ENCODE measurements at places on chromosomes 11 and 22. TPM values are rescaled to one million over a fixed set of nuclear protein-coding genes. Genes with fewer than 3 reads are reported as not detected.
A peak's percentile ranks its signal among the peaks of the same experiment; 100 is the strongest.

The DDX25 gene
- total RNA-seq: not detected

GRCh38 chr11:132278801-132279574 lies 908.6 kb downstream of the NTM start:
- no peaks in the 10 kb centered on the region for H3K36me3 ChIP-seq
- H3K27me3 ChIP-seq: no peaks in the 10 kb centered on the region
- no peak overlapping the region for H3K4me3 ChIP-seq
- no peak overlapping the region for H3K27ac ChIP-seq

DNA sequence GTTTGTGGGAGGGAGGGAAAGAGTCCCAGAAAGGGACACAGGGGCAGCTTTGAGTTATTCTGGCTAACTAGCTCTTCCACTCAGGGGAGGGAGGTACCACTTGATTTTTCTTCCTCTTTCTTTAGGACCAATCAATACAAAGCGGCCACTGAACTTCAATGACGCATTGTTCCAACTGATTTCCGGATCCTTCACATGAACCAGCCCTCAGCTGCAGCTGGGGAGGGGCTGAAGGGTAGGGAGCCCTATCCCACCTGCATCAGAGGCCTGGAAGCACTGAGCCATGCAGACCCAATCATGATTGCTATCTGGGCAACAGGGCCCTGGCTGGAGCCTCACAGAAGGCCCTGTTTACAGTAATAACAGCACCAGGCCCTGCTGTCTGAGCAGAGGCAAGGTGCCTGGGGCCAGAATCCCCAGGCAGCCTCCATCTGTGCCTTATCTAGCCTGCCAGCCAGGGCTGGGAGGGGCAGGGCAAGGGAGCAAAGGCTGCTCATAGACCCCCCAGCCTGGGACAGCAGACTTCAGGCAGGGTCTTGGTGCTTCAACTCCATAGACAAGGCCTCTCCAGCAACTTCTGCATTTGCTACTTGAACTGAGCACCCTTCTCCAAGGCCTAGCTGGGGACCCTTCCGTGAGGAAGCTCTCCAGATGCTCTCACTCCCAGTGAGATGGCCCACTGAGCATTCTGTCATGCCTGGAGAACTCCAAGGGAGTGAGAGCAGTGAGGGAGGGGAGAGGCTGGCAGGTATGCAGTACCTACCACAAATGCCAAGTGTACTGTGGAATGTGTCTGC lies 22.5 kb downstream of the CLPB start:
- peak overlapping the region; percentile 85 for H3K27ac ChIP-seq
- peaks cover 35% of the 10 kb centered on the region for H3K4me1 ChIP-seq
- no peak for DNase-seq
- no peaks in the 10 kb centered on the region for H3K36me3 ChIP-seq

The ENTHD1 gene
- total RNA-seq: not detected

GRCh38 chr11:86034710-86035109 lies 34.2 kb downstream of the PICALM start:
- H3K36me3 ChIP-seq: peaks cover 15% of the 10 kb centered on the region
- peaks cover 48% of the 10 kb centered on the region for H3K4me1 ChIP-seq

DNA sequence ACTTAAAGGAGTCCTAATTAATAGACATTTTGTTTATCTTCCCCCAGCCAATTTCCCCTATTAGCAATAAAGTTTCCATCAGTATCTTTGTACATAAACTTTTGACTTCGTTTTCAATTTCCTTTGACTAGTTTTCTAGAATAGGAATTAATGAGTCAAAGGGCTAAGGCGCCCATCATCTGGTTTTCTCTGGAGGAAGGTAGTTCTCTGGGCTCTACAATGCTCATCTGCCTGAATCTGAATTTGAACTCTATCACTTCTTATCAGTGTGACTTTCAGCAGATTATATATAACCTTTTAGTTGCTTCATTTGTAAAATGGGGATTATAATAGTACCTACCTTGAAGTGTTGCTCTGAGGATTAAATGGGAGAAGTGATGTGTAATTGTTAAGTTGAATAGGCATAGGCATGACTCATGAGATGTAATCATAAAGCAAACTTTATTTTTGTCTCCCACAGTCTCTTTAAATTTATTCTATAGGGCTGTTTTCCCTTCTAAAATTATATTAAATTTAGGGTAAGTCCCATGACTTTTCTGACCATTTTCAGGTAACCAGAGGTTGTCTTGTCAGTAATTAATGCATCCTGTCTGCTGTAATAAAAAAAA lies 5.8 kb upstream of the TUB start:
- no peak overlapping the region for H3K4me3 ChIP-seq
- no peaks in the 10 kb centered on the region for H3K4me1 ChIP-seq
- H3K27me3 ChIP-seq: peaks cover 3% of the 10 kb centered on the region
- H3K36me3 ChIP-seq: no peaks in the 10 kb centered on the region
- DNase-seq: no peak

The NEFH gene
- 1.0 TPM for total RNA-seq

GRCh38 chr11:120971825-120972224 lies 52.1 kb upstream of the TBCEL start:
- H3K36me3 ChIP-seq: no peaks in the 10 kb centered on the region
- no peak overlapping the region for H3K4me3 ChIP-seq
- H3K4me1 ChIP-seq: no peaks in the 10 kb centered on the region

The FIBIN gene
- total RNA-seq: 27.8 TPM

- no peak overlapping the region for H3K27ac ChIP-seq
- no peak for DNase-seq
- no peaks in the 10 kb centered on the region for H3K27me3 ChIP-seq
- no peak overlapping the region for H3K4me3 ChIP-seq
- H3K36me3 ChIP-seq: peaks cover 88% of the 10 kb centered on the region
These were observed 29.2 kb downstream of the USP35 start for GRCh38 chr11:78217650-78218541.

The OR2D3 gene
- total RNA-seq: not detected

- no peaks in the 10 kb centered on the region for H3K27me3 ChIP-seq
- H3K4me3 ChIP-seq: no peak overlapping the region
- H3K27ac ChIP-seq: no peak overlapping the region
- peaks cover 5% of the 10 kb centered on the region for H3K36me3 ChIP-seq
These were observed 25.4 kb downstream of the CREB3L1 start for GRCh38 chr11:46302866-46303265.

The SCGB1D2 gene
- not detected for total RNA-seq

- H3K4me3 ChIP-seq: no peak overlapping the region
- DNase-seq: peak; percentile 67
- peaks cover 35% of the 10 kb centered on the region for H3K4me1 ChIP-seq
- H3K27ac ChIP-seq: no peak overlapping the region
- H3K27me3 ChIP-seq: no peaks in the 10 kb centered on the region
These were observed 7.6 kb downstream of the YDJC start for GRCh38 chr22:21622011-21622918.

DNA sequence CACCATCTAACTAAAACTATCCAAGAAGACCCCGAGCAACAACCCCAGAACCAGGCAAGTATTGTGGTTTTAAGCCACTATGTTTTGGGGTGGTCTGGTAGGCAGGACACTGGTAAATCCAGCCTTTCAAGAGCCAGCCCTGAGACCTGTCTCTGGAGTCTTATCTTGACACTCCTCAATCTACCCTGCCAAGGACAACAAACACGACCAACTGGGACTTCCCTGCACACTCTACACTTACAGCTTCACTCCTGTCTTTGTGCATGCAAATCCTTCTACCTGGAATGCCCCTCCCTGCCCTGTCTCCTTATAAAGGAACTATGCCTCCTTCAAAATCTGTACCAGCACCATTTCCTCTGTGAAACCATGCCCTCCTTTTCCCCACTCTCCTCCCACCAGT lies 107.3 kb downstream of the RPL27A start:
- no peak overlapping the region for H3K27ac ChIP-seq
- H3K4me1 ChIP-seq: peaks cover 38% of the 10 kb centered on the region
- no peak overlapping the region for H3K4me3 ChIP-seq
- H3K27me3 ChIP-seq: no peaks in the 10 kb centered on the region

GRCh38 chr11:30705913-30706675 lies 119.9 kb upstream of the MPPED2 start:
- H3K27me3 ChIP-seq: no peaks in the 10 kb centered on the region
- no peaks in the 10 kb centered on the region for H3K36me3 ChIP-seq
- H3K4me1 ChIP-seq: no peaks in the 10 kb centered on the region
- no peak overlapping the region for H3K4me3 ChIP-seq
- no peak for DNase-seq

The RAB38 gene
- total RNA-seq: 10.9 TPM

DNA sequence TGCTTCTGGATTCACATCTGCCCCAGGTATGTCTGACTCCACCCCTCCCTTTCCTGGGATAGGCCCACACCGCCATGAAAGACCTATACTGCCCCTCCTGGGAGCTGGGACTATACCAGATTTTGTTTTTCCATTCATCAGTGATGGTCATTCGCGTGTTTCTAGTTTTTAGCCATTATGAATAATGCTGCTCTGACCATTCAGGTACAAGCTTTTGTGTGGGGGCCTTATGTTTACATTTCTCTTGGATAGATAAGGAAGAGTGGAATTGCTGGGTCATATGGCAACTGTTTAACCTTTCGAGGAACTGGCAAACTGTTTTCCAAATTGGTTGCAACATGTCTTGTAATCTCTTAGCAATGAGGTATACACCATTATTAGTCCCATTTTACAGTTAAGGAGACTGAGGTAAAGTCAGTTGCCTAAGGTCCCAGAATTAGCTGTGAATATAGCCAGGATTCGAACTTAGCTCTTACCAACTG lies 1.2 kb upstream of the TBC1D10A start:
- peak overlapping the region; percentile 90 for H3K27ac ChIP-seq
- no peak overlapping the region for H3K4me3 ChIP-seq
- H3K4me1 ChIP-seq: peaks cover 43% of the 10 kb centered on the region
- no peaks in the 10 kb centered on the region for H3K27me3 ChIP-seq

- H3K36me3 ChIP-seq: peaks cover 31% of the 10 kb centered on the region
- peak overlapping the region; percentile 91 for H3K4me3 ChIP-seq
- peaks cover 33% of the 10 kb centered on the region for H3K4me1 ChIP-seq
These were observed 908 bp downstream of the PLCB3 start for GRCh38 chr11:64252003-64252872.

GRCh38 chr11:76228875-76229149 lies 22.5 kb upstream of the WNT11 start:
- H3K27me3 ChIP-seq: no peaks in the 10 kb centered on the region
- H3K27ac ChIP-seq: no peak overlapping the region
- no peak overlapping the region for H3K4me3 ChIP-seq
- H3K36me3 ChIP-seq: no peaks in the 10 kb centered on the region
- H3K4me1 ChIP-seq: peaks cover 3% of the 10 kb centered on the region

The ALG8 gene
- 32.6 TPM for total RNA-seq

GRCh38 chr22:27885977-27886842 lies 32.8 kb downstream of the PITPNB start:
- H3K36me3 ChIP-seq: peaks cover 64% of the 10 kb centered on the region
- peak overlapping the region; percentile 56 for H3K27ac ChIP-seq
- peaks cover 51% of the 10 kb centered on the region for H3K4me1 ChIP-seq
- no peaks in the 10 kb centered on the region for H3K27me3 ChIP-seq
- no peak for DNase-seq

DNA sequence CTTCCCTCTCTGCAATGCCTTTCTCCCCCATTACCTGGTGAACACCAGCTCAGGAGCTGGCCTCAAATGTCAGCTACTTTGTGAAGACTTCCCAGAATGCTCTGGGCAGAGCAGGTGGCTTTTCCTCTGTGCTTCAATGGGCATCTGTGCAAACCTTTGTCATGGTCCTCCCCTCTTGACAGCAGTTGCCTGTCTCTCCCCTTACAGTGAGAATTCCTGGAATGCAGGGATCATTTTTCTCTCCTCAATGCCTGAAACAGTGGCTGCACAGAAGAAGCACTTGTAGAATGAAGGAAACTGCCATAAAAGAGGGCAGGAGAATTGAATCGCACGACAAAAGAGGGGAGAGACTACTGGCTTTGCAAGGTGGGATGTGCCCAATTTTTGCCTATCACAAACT lies 92.8 kb upstream of the NARS2 start:
- H3K4me3 ChIP-seq: no peak overlapping the region
- no peak for DNase-seq
- H3K4me1 ChIP-seq: no peaks in the 10 kb centered on the region
- H3K27ac ChIP-seq: no peak overlapping the region
- H3K27me3 ChIP-seq: no peaks in the 10 kb centered on the region

The DCHS1 gene
- 23.2 TPM for total RNA-seq

- no peaks in the 10 kb centered on the region for H3K27me3 ChIP-seq
- no peak overlapping the region for H3K27ac ChIP-seq
- no peak overlapping the region for H3K4me3 ChIP-seq
- H3K36me3 ChIP-seq: no peaks in the 10 kb centered on the region
These were observed 54.5 kb downstream of the TRIM44 start for GRCh38 chr11:35717043-35717442.

DNA sequence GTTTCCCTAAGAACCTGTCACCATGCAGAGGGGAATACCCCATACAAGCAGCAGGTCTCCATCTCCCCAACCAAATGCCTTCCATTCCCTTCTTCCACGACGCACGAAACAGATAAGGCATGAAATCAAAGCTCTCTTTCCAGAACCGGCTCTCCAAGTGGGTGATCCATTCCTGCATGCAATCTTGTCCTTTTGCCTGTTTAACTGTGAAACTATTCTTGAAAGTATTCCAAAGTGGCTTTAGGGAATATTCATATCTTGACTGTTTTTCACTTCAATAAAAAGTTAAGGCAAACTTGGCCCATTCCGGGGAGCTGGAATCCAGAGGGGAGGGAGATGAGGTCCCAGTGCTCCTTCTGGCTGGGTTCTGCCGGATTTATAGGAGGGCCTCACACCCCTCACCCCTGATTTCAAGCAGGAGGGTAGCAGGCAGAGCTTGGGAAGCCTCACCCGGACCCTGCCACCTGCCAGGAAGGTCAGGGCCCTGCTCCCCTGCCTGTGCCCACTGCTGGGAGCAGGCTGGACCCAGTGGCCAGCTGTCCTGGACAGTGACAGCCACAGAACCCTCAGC lies 60.9 kb downstream of the SCGB1A1 start:
- no peaks in the 10 kb centered on the region for H3K27me3 ChIP-seq
- H3K36me3 ChIP-seq: no peaks in the 10 kb centered on the region
- H3K27ac ChIP-seq: peak overlapping the region; percentile 60

GRCh38 chr11:3128356-3129180 lies 36.5 kb downstream of the OSBPL5 start:
- peaks cover 7% of the 10 kb centered on the region for H3K36me3 ChIP-seq
- peak overlapping the region; percentile 76 for H3K27ac ChIP-seq
- no peaks in the 10 kb centered on the region for H3K27me3 ChIP-seq
- peaks cover 35% of the 10 kb centered on the region for H3K4me1 ChIP-seq

GRCh38 chr22:48299801-48300200 lies 1527.9 kb downstream of the BRD1 start:
- H3K27me3 ChIP-seq: no peaks in the 10 kb centered on the region
- no peak for DNase-seq
- no peaks in the 10 kb centered on the region for H3K36me3 ChIP-seq
- no peak overlapping the region for H3K4me3 ChIP-seq

The SPECC1L gene
- 69.9 TPM for total RNA-seq

- no peaks in the 10 kb centered on the region for H3K4me1 ChIP-seq
- H3K27me3 ChIP-seq: peaks cover 8% of the 10 kb centered on the region
- DNase-seq: peak; percentile 24
- H3K4me3 ChIP-seq: no peak overlapping the region
- no peaks in the 10 kb centered on the region for H3K36me3 ChIP-seq
These were observed 18.9 kb upstream of the EFCAB6 start for GRCh38 chr22:43830931-43831560.

- H3K27me3 ChIP-seq: no peaks in the 10 kb centered on the region
- no peaks in the 10 kb centered on the region for H3K36me3 ChIP-seq
- no peak for DNase-seq
- H3K4me1 ChIP-seq: peaks cover 8% of the 10 kb centered on the region
These were observed 10.3 kb downstream of the PLAAT2 start for GRCh38 chr11:63552921-63553320.

GRCh38 chr11:96167203-96167758 lies 175.7 kb downstream of the MAML2 start:
- H3K4me3 ChIP-seq: no peak overlapping the region
- no peaks in the 10 kb centered on the region for H3K27me3 ChIP-seq
- H3K4me1 ChIP-seq: peaks cover 33% of the 10 kb centered on the region
- H3K27ac ChIP-seq: no peak overlapping the region
- H3K36me3 ChIP-seq: no peaks in the 10 kb centered on the region

- no peak for DNase-seq
- H3K4me1 ChIP-seq: no peaks in the 10 kb centered on the region
- no peaks in the 10 kb centered on the region for H3K27me3 ChIP-seq
- H3K4me3 ChIP-seq: no peak overlapping the region
- H3K27ac ChIP-seq: no peak overlapping the region
These were observed 377.1 kb downstream of the DCDC1 start for GRCh38 chr11:30992513-30992849.

The BLID gene
- 0.62 TPM for total RNA-seq

The SLC5A12 gene
- not detected for total RNA-seq

Measured in lower lobe of right lung (tissue), 2 donors.